ENCODE measurements at places on chromosomes 2 and 18.

DNA sequence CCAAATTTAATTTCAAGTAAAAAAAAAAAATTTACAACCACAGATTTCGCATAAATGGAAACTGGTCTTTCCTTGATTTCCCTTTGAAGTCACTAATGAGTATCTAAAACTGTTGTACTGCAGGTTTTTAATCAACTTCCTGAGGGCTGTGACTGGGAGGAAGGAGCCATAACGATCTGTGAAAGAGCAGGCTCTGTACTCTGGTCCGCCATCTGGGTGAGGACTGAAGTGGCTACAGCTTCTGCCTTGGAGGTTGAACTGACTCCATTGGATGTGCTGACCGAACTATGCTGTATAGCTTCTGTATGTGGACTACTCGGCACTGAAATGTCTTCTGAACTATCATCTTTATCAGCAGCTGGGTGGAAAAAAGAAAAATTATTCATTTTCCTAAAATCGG lies 69.3 kb upstream of the CHN1 start:
- no peak for DNase-seq

GRCh38 chr2:44191739-44192138 lies 23.1 kb downstream of the PPM1B start:
- DNase-seq = no peak

GRCh38 chr2:127558911-127559310 lies 23.4 kb downstream of the MYO7B start:
- DNase-seq = no peak

GRCh38 chr18:8097399-8097798 lies 511.8 kb upstream of the RAB12 start:
- no peak for DNase-seq

- DNase-seq = no peak
Observed at GRCh38 chr2:99960790-99961189, 181.6 kb downstream of the AFF3 start.

- DNase-seq = no peak
Observed at GRCh38 chr18:28178720-28179119, 1.8 kb upstream of the CDH2 start.

- peak; percentile 10 for DNase-seq
Observed at GRCh38 chr2:79935771-79936657, 368.5 kb downstream of the LRRTM1 start.

DNA sequence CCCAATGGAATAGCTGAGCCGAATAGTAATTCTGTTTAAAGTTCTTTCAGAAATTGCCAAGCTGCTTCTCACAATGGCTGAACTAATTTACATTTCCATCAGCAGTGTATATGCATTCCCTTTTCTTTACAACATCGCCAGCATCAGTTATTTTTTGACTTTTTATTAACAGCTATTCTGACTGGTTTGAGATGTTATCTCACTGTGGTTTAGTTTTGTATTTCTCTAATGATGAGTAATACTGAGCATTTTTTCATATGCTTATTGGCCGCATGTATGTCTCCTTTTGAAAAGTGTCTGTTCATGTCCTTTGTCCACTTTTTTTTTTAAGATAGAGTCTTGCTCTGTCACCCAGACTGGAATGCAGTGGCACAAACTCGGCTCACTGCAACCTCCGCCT lies 100.7 kb downstream of the C2orf74 start:
- no peak for DNase-seq

DNA sequence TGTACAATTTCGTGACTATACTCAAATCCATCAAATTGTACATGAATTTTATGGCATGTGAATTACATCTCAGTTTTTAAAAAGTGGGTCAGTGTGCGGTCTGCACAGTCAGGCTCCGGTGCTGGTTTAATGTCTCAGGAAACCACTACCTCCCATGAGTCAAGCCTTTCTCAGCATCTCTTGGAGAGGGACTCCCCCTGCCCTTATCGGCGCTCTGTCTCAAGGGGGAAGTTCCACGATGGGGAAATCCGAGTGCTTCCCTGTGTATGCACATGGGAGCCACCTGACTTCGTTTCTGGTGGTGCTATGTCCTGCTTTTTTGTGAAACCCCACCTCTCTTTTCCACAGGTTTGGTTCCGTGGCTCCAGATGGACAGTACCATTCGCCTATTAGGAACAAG lies 72.5 kb downstream of the ACOXL start:
- DNase-seq = no peak

GRCh38 chr2:88639865-88640264 lies 12.6 kb upstream of the EIF2AK3 start:
- no peak for DNase-seq

DNA sequence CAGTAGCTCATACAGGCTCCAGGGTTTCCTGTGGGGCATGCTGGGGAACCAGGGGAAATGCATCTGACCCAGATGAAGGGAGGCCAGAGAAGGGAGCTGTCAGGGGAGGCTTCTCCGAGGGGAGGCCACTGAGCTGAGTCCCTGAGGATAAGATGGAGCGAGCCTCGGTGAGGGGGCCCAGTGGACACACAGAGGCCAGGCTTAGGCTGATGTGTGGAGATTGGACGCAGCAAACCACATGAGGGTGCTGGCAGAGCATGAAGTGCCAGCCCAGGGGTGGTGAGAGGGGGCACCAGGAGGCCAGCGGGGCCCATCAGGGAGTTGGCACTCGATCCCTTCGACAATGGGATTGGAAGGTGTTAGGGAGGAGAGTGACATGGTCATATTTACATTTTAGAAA lies 235.0 kb downstream of the KLHL29 start:
- DNase-seq = no peak

GRCh38 chr2:136389809-136390208 lies 271.9 kb upstream of the CXCR4 start:
- DNase-seq = no peak

GRCh38 chr2:145245268-145245870 lies 725.5 kb upstream of the ZEB2 start:
- DNase-seq = no peak

DNA sequence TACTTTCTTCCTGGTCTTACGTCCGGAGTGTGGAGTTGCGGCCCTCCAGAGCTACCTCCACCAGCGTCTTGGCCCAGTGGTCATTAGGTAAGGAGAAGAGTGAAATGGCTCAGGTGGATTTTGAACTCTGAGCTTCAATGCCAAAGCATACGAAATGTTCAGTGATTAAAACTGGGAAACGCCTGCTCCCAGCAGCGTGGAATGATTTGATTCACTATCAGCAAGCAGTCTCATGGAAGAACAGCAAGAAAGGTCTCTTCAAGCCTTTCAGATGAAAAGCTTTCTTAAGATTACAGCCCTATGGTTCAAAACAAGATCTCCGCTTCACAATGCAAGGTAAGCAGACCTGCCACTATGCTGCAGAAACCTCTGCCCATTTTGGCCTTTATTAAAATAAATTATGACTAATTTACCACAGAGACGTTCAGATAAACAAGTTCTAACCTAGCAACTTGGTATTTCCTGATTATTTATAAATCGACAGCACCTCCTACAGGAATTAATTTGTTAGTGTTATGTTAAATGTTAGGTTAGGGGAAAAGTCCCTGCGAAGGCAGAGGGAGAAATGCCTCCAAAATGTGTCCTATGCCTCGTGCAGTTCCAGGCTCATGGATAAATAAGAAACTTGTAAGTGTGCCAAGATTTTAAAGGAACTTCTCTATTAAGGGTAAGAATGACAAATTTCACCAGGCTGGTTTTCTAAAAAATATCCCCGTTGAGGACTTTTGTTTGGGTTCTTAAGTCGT lies 10.1 kb downstream of the SP9 start:
- DNase-seq = peak; percentile 6

GRCh38 chr2:134305109-134305491 lies 51.2 kb downstream of the MGAT5 start:
- DNase-seq = no peak

GRCh38 chr2:104434966-104435365 lies 418.9 kb upstream of the POU3F3 start:
- DNase-seq = no peak

GRCh38 chr2:187842978-187843847 lies 289.0 kb upstream of the TFPI start:
- DNase-seq = peak; percentile 1

GRCh38 chr18:57122936-57123510 lies 23.9 kb upstream of the BOD1L2 start:
- no peak for DNase-seq

DNA sequence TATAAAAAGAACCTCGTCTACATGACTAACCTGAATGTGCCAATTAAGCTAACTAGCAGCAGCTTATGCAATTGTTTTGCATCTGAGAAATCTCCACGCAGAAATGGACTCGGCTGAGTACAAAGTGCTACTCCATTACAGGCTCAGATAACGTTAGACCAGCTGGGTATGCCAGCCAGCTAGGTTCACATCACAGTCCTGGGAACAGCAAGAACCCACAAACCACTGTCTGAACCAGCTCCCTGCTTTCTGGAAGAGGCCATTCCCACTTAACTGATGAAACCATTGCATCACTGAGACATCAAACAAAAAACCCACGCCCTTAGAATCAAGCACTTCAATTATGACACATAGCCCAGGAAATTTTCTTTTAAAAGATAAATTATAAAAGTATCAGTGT lies 202.7 kb downstream of the CYRIA start:
- DNase-seq = no peak

DNA sequence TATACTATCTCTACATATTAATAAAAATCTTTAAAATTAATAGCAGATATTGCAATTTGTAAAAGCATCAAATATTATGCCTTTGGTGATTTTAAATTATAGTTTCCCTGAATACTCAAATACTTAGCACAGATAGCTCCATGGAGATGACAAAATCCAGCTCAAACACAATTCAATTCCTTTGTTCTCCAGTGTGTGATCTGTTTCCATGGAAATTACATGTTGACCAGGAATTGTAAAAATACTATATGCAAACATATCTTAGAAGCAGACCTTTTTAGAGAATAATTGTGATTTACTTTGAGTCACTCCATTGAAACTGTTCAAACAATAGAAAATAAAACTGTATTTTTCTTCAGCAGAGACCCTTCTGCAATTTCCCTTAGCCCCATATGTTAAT lies 68.3 kb downstream of the FAM161A start:
- DNase-seq = no peak

- no peak for DNase-seq
Observed at GRCh38 chr2:217846321-217846743, 156.5 kb downstream of the TNS1 start.
